ENCODE measurements at places on chromosomes 3 and 15.

- DNase-seq: no peak
These were observed 83.5 kb downstream of the AQP9 start for GRCh38 chr15:58221591-58222241.

DNA sequence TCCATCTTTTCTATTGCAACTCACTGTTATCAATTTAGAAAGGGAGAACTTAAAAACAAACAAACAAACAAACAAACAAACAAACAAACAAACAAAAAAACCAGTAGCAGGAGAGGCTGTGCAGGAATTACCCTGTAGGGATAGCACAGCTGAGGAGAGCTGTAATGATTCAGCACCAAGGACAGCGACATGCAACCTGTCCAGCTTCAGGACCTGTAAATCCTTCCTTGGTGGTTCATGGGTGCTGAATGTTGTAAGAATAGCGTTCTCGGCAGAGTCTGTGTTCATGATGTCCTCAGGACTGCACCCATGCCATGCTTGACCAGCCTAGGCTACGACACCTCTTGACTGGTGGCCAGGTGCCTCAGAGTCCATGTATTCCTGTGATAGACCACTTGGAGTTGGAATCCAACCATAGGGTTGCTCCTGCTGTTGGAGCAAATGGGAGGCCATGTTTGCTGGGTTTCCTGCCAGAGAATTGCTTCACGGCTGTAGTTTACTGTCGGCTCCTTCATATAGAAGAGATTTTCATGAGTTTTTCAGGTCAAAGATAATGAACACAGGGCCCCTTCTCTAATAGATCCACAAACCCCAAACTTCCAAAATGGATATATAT lies 65.9 kb downstream of the CACNA2D3 start:
- DNase-seq: no peak

- no peak for DNase-seq
These were observed 101.1 kb downstream of the LRIG1 start for GRCh38 chr3:66399529-66400232.

DNA sequence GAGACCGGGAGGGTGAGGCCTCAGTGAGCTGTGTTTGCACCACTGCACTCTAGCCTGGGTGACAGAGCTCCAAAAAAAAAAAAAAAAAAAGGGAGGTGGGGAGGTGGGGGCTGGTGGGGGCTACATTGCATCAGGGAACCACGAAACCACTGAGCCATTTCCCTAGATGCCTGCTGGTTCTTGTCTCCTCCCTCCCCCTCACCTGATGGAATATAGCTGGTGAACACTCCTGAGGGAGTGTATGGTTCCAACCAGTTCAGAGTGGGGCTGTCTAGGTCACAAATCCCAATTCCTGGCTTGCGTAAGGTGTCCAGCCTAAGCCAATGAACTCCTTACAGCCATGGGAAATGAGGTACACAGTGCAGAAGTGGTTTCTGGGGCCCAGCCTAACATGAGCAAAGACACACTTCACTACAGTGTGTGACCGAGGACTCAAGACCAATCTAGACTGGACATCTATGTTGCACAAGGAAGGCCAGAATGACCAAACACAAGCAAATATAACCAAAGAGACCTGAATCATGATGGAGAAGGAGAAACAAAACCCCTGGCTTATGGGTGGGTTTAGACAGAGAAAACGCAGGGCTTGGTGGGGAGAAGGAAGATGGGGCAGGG lies 39.1 kb upstream of the OSBPL11 start:
- no peak for DNase-seq

DNA sequence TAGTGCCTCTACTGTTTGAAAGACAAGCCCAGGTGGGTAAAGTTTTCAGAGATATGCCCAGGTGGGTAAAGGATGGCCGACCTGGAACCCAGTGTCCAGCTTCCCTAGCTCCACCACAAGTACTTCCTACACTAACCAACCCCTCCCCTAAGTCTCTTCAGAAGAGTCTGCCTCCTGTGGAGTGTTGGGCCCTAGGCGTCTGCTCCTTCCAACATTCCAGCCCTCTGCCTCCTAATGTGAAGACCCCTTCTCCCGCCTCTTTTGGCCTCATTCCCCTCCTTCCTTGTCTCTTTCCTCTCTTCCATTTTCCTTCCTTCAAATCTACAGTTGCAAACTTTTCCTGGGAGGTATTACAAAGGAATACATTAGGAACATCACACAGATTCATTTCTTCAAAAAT lies 38.6 kb downstream of the CNTN3 start:
- no peak for DNase-seq

GRCh38 chr3:37646865-37647264 lies 214.8 kb upstream of the CTDSPL start:
- DNase-seq: no peak

GRCh38 chr3:76181213-76181612 lies 395.9 kb upstream of the ZNF717 start:
- no peak for DNase-seq

DNA sequence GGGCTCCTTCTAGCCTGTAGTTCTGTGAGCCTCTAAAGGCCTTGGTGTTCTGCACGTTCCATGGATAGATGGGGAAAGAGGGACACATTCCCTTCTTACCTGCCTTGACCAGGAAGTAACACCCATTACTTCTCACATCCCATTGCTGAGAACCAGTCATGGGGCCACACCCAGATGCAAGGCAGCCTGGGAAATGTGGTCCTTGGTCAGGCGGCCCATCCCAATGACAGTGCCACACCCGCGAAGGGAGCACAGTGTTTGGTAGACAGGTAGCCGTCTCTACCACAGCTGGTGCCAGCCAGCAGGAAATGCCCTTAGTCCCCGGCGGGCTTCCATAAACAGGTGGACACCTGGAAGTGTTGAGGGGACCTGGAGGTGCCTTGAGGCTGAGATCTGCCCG lies 23.2 kb upstream of the LCTL start:
- DNase-seq: no peak

- no peak for DNase-seq
These were observed 66.8 kb downstream of the CD200R1L start for GRCh38 chr3:112779558-112780480.

GRCh38 chr15:89410039-89410435 lies 75.4 kb upstream of the POLG start:
- DNase-seq: no peak

- peak; percentile 23 for DNase-seq
These were observed 3.6 kb downstream of the RNF168 start for GRCh38 chr3:196499807-196500524.

DNA sequence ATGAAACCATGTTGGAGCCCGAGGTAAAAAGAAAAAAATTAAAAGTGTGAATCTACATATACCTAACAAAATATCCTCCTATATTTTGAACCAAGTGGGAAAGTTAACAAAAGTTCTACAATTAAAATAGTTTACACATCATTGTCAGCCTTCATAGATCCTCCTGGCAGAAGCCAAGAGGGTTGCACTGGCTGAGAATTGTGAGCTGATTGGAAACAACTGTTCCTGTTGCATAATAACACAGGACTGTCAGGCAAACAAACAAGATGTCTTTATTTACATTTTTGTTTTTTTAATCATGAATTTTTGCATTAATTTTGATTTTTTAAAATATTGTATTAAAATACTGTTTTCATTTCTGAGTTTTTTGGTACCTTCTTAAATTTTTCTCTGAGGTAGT lies 215.2 kb upstream of the MME start:
- DNase-seq: no peak

DNA sequence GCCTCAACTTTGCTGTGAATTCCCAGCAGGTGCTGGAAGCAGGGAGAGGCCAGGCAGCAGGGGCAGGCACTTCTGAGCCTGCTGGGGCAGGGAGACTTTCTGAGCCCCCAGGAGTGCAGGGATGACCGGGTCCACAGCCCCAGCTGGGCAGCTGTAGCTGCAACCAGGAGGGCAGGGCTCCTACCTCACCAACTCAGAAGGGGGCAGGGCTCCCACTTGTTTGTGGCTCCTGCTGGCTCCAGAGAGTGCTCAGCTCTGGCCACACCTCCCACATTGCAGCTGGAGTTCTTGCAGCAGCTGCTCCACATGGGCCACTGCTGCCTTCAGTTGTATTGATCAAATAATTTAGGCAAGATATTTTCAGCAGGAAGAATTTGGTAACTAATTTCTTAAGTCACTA lies 812.3 kb downstream of the NSUN3 start:
- no peak for DNase-seq

- no peak for DNase-seq
These were observed 894.9 kb downstream of the DIPK2A start for GRCh38 chr3:144866476-144866875.

GRCh38 chr15:45640616-45641015 lies 5.8 kb downstream of the SQOR start:
- no peak for DNase-seq

DNA sequence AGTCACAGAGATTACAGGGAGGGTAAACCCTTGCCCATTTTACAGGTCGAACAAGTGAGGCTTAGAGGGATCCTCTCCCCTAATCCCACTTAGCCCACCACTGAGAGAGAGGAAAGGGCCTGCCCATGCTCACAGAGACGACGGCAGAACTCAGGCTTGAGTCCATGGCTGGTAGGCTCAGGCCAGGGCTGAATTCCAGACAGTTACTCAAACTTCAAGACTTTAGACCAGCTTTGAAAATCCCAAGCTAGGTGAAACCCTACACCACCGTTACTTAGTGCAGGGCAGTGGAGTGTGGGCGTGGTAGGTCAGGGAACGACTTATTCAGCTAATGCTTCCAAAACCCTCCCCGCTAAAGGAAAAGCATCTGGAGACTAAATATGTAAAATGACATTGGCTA lies 16.4 kb downstream of the GRIP2 start:
- DNase-seq: no peak

- DNase-seq: no peak
These were observed 630 bp downstream of the KIF15 start for GRCh38 chr3:44762170-44762677.

GRCh38 chr3:141875893-141876380 lies 506 bp upstream of the ATP1B3 start:
- DNase-seq: no peak

GRCh38 chr3:113210604-113211329 lies 590 bp upstream of the BOC start:
- no peak for DNase-seq

GRCh38 chr3:100374521-100374920 lies 26.4 kb downstream of the TOMM70 start:
- no peak for DNase-seq

DNA sequence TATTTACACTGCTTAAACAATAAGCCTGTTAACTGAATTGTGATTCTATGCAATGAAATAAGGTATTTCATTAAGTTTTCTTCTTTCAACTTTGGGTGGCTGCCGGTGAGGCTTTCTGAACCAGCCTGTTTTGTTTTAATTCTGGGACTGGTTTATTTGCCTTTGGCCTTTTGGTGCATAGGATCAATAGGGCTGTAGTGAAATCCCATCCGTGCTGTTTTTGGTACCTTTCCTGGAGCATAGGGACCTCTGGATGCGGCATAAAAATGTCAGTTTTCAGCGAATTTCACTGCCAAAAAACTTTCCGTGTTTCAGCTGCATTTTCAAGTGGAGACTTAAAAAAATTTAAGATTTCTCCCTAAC lies 514 bp downstream of the PLS1 start:
- DNase-seq: no peak

- DNase-seq: no peak
These were observed 38.0 kb downstream of the FEM1B start for GRCh38 chr15:68315495-68316031.

GRCh38 chr15:94445566-94446160 lies 214.3 kb downstream of the MCTP2 start:
- DNase-seq: no peak

- DNase-seq: no peak
These were observed 48.0 kb upstream of the FBN1 start for GRCh38 chr15:48693484-48693883.
